ENCODE measurements at places on chromosomes 2 and 18.
A peak's percentile ranks its signal among the peaks of the same experiment; 100 is the strongest.

- DNase-seq: no peak
Observed at GRCh38 chr2:9236867-9237266, 30.3 kb downstream of the ASAP2 start.

GRCh38 chr2:9673914-9674481, 43.2 kb upstream of the YWHAQ start:
- peak; percentile 23 for DNase-seq

DNA sequence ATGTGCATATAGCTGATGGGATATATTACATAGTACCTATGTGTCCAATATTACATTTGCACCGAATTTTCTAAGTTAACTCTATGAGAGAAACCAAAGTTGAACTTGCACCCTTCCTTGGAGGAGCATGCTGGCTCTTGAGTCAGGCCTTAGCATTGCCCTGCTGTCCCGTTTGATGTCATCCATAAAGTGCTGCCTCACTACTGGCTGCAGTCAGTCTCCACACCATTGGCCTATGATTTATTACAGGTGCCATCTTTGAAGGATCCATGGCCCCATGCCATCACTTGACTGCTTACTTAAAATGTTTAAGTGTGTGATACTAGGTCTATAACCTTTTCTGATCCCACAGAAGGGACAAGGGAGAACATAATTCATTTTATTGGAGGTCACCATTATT, 249.3 kb upstream of the RBBP8 start:
- DNase-seq: no peak

- no peak for DNase-seq
Observed at GRCh38 chr2:65565681-65566080, 133.3 kb upstream of the SPRED2 start.

- DNase-seq: no peak
Observed at GRCh38 chr2:151691631-151692030, 42.6 kb downstream of the NEB start.

GRCh38 chr2:17319090-17319489, 199.2 kb downstream of the RAD51AP2 start:
- no peak for DNase-seq

GRCh38 chr18:42614619-42615293, 500.7 kb downstream of the RIT2 start:
- DNase-seq: no peak

GRCh38 chr2:174112073-174112472, 136.3 kb downstream of the OLA1 start:
- no peak for DNase-seq

DNA sequence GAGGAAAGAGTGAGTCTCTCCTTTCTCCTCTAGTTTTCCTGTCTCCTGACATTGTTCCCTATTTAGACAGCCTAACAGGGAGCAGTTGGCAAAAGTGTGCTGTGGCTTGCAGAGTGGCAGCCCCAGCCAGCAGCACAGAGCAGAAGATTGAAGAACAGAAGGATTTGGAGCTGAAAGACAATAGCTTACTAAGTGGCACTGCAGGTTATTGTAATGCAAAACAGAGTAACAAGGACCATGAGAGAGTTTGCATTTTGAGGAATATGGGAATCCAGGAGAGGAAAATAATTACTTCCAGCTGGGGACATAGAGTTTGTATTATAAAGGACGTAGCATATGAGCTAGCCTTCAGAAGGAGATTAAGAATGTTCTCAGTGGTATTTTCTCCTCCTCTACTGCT, 342.4 kb downstream of the AKAIN1 start:
- no peak for DNase-seq

- DNase-seq: no peak
Observed at GRCh38 chr2:63058144-63058920, 7.7 kb downstream of the OTX1 start.

GRCh38 chr2:11396021-11396420, 51.6 kb upstream of the ROCK2 start:
- DNase-seq: no peak

GRCh38 chr2:45055162-45055605, 45.9 kb upstream of the SIX2 start:
- no peak for DNase-seq

- DNase-seq: no peak
Observed at GRCh38 chr2:133569286-133569830, 1.1 kb upstream of the NCKAP5 start.

DNA sequence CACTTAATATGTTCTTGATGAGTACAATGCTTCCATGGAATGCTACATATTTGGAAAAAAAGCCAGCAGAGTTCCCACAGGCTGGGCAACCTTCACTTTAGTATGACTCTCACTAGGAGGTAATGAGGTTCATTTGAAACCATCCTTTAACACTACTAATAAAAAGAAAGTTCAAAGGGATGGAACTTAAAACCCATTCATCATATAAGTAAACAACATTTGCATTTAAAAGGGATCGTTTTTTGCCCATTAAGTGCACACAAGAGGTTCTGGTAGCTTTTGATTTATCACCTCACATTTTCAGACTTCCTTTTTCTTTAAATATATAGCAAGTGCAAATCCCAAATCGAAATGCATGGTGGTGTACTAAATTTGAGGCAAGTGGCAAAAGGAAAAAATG, 270.8 kb upstream of the DCC start:
- DNase-seq: no peak

All from hematopoietic multipotent progenitor cell treated with erythropoietin and hydrocortisone succinate and interleukin-3 and kit ligand, for 17 days (in vitro differentiated cells).